Activated naive CD8-positive, alpha-beta T cell treated with anti-CD3 and anti-CD28 coated beads, Interleukin-2, amount 50 U/mL, for 16 hours (primary cell): ENCODE measurements at places on chromosomes 3 and 15.
A peak's percentile ranks its signal among the peaks of the same experiment; 100 is the strongest.

- DNase-seq = no peak
Observed at GRCh38 chr3:81249540-81250029, 511.9 kb downstream of the GBE1 start.

DNA sequence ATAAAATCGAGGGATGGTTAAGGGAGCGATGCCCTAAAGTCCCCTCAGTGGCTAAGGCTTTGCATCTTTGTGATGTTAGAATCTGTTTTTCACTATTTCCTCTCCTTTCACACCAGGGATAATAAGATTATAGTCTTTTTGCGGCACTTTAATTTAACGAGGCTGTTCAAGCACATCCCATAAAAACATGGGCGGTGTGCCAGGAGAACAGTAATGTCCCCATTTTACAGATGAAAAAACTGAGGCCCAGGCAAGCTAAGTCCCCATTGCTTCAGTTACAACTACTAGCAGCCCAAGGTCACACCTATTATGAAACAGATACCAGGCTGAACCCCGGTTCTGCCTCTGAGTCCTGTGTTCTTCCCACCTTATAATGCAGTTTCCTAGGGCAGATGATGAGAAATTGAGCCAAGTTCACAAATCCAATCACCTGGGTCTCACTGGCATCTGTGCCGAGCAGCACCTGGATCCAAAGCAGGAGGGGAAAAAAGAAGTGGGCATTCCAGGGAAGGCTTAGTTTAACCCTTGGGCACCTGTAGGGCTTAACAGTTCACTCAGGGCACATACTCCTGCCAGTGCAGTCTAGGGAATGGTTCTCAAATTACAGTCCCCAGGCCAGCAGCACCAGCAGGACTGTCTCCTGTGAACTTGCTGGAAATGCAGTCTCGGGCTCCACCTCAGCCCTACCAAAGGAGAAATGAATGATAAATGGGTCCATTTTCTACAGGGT, 169.3 kb downstream of the RAB11A start:
- DNase-seq = no peak

DNA sequence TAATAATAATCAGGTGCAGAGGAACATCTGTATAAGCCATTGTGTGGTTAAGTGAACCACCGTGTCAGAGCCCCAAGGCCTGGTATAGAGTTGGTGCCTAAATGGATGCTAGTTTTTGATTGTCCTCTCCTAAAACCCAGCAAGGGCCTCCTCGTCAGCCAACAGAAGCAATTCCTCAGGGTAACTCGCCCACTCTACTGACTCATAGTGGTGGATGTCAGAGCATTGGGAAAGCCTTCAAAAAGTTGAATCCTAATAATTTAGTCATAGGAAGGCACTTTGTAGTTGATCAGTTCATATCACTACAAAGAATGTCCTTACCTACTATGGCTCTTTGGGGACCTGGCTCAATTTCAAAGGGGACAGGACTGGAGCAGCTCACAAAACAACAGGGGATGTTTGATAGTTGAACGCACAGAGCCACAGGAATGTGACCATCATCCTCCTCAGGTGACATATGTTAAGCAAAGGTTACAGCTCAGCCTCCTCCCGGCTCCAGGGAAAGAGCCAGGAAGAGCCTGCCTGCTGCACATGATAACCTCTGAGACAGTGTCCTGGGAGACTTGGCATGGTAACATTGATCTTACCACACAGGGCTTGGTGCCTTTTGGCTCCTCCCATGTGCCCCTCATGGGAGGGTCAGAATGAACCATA, 338.7 kb downstream of the CLSTN2 start:
- DNase-seq = no peak

GRCh38 chr3:71936681-71937080, 151.7 kb upstream of the PROK2 start:
- no peak for DNase-seq

DNA sequence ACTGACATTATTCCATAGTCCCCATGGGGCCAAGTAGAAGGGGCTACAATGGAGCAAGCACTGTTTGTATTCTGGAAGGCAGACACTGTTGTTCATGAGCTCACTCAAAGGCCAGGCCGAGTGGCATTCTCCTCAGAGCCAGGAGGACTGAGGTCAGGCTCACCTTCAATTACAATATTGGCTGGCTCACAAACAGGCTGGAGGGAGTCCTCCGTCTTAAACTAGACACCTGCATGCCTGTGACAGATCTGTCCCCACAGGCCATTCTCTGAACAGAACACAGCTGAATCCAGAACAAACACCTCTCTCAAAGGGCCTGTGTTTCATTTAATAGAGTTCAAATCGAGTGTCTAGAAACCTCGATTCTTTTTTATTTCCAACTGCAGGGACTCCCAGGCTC, 347.4 kb upstream of the PPP2R3A start:
- DNase-seq = no peak

- no peak for DNase-seq
Observed at GRCh38 chr3:46923559-46924350, 46.2 kb downstream of the PTH1R start.

- DNase-seq = no peak
Observed at GRCh38 chr3:127822682-127823425, 539 bp upstream of the MGLL start.

DNA sequence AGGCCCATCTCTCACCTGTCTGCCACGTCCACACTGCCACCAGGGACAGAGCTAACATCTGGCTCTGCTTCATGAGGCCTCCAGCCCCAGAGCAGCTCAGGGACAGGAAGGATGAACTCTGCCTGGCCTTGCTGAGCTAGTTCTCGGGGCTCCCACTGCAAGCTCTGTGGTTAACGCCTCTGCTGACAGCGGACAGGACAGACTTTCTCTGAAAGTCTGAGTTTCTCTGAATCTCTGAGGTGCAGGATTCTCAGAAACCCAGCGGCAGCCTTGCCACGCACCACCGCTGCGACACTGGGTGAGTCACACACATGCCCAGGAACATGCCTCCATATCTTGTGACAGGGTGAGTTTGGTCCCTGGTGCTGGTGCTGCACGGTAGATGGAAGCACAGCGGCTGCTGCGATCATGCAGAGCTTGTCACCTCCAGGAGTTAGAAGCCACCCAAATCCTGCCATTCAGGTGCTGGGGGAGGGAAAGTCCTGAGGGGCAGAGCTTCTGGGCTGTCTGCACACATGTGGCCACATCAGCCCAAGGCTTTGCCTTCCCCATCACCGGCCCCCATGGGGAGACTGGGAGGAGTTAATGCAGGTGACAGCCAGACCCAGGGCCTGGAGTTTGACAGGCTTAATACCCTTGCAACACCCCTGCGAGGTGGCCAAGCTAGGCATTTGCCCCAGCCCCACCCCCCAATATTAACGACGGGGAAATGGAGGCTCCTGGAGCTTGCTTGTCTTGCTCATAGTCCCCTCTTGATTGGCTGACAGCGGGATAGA, 267.0 kb downstream of the PLCL2 start:
- peak; percentile 73 for DNase-seq

DNA sequence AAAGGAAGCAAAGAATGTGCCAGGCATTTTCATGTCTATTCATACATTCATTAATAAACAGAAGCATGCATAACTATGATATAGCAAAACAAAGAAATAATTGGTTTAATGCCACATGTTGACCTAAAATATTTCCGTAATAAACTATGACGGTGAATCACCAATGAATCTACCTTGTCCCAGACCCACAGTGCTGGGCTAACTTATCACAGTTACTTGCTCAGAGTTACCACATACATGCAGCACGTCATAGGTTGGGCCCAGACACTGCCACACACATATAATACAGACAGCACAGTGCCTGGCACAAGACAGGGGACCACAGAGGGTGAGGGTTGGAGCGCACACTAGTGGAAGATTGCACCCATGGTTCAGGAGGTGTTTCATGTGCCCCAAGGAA, 86.9 kb downstream of the ATP1B3 start:
- no peak for DNase-seq

- no peak for DNase-seq
Observed at GRCh38 chr3:153130312-153130977, 31.6 kb upstream of the RAP2B start.

DNA sequence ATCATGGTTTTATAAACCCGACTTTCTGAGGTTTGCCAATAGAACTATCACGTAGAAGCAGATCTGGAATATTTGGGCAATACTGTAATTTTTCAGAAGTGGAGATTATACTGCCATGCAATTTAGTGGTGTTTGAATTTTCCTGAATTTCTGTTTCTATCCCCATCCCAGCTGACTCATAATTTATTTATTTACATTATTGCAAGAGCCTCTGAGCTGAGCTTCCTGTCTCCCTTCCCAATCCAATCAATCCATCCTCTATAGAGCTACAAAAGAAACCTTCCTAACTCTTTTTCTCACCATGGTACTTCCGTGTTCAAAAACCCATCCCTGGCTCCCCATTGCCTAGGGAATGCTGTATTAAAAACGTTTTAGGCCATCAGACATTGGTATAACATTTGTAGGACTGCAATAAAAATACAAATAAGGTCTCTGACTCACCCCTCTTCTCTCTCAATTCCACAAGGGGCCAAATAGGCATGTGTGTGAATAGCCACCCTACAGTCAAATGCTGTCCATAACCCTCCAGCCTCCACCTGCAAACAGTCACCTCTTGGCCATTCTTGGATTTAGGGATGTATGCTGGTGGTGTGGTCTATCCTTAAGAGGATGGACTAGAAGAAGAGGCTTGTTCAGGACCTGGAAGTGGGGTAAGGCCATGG, 190.7 kb downstream of the CD47 start:
- DNase-seq = no peak

GRCh38 chr3:99548674-99549073, 89.7 kb upstream of the COL8A1 start:
- DNase-seq = no peak

DNA sequence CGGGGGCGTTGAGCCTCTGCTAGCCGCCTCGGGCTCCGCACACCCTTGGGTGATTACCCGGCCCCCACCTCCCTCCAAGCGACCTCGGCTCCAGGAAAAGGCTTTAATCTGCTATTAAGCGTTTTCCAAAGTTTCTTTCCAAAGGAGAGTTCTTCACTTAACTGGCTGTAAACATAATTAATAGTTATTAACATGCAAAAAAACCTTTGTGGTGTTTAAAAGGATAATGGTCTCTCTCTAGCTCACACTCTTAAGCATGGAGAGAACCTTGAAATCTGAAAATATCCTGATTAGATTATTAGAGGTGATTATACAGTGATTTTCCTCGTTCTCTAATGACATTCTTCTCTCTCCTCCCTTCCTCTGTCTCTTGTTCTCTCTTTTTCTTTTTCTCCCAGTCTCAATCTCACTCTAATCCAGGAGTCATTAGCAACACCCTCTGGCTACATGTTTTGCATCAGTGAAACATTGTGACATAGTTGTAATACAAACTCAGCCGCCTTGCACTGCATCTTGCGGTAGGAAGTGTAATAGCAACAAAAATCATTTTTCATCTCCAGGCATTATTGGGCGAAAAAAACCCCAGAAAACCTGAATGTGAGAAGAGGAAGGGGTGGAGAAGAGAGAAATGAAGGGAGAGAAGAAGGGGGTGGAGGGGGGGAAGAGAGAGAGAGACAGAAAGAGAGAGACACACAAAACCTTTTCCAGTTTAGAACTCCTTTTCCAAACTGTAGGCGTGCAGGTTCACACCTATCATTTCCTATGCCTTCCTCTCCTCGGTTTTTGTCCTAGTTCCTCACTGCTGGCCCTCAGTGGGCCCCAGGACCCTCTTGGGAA, 24.4 kb downstream of the NR2F2 start:
- DNase-seq = no peak

DNA sequence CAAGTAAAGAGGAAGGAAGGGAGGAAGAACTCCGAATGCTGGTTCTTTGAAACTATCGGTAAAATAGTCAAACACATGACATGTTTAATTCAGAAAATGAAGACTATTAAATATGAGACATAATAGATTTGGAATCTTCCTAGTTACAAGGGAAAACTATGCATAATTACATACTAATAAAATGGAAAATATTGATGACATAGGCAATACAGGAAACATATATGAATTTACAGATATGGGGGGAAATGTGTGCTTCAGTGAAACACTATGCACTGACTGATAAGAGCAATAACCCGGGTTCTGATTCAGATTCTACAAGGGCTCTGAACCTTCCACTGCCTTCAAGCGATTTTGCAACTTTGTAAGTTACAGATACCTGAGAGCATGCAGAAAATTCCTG, 185.9 kb downstream of the PDE8A start:
- DNase-seq = no peak

DNA sequence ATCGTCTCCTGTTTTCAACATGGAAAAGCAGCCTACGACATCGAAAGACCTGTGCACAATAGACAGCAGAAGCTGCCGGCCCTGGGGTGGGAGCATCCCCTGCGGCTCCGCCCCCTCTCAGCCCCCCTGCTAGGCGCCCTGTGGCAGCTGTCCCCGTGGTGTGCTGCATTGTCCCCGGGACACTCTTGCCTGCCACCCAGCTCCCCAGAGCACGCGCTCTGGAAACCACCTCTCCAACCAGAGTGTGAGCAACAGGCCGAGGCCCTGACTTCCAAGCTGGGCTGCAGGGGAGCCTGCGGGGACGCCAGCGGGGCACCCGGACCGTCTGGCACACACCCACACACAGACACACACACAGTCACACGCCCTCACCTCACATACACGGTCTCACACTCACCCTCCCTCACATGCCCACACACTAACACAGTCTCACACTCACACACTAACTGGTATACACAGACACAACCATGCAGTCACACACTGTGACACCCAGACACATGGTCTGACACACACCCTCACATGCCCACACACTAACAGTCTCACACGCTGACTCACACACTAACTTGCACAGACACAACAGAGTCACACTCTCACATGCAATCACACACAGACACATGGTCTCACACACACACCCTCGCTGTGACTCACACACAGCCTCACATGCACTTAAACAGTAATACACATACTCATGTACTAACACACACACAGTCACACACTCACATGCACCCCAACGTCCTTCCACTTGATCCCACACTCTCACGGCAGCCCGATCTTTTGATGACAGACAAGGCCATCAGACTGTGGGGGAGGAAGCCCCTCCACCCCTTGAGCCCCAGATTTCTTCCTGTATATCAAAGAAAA, 94.7 kb downstream of the OCA2 start:
- DNase-seq = no peak

DNA sequence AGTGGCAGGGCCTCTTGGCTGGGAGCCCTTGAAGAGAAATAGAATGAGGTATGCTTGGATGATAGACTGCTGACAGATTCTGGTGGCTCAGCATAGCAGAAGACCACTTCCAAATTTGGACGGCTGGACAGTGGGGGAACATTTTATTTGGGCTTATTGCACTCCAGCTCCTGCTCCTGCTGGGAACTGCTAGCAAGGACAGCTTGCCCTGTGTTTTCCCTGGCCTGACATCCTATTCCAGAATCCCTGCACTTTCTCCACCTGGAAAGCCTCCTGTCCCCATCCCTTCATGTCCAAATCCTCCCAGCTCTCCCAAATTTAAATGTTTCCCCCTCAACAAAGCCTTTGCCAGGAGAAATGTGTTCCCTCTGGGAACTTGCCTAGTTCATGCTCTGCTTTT, 9.8 kb upstream of the COLQ start:
- DNase-seq = no peak

GRCh38 chr3:66472313-66473134, 28.3 kb downstream of the LRIG1 start:
- no peak for DNase-seq

DNA sequence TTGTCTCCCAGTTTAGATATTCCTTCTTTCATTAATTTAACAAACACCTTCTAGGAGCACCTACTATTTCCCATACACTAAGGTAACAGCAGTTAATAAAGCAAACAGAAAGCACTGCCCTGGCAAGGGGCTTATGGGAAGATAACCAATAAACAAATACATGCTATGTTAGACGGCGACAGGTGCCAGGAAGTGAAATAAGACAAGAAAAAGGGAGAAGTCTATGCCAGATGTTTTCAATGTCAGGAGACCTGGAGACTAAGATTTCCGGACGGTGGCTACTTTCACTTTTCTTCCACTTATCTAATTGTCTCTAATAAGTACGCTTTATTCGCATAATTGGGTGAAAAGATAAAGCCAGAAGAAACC, 32.5 kb upstream of the ZNF445 start:
- no peak for DNase-seq
